ENCODE measurements at places on chromosomes 4 and X. TPM values are rescaled to one million over a fixed set of nuclear protein-coding genes. Genes with fewer than 3 reads are reported as not detected.

S100P gene
- not detected for total RNA-seq

ADH1A gene
- not detected for total RNA-seq

DNA sequence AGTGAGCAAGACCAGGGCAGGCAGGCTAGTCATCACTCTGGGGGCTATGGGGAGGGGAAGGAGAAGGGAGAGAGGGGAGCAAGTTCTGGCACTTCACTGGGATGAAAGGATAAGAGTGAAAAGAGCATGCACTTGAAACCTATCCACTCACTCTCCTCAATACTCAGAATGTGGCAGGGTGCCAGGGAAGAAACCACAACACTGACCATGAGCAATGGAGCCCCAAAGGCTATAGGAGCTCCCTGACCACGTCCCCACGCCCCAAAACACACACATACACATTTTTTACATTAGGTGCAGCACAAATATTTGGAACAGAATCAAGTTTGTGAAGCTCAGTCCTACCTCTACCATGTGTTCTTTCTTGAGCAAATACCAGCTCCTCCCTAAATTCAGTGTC is 132.2 kb downstream of the IDS start:
- no peak for DNase-seq

- no peak for DNase-seq
These were observed at the start of gene KLF8 for GRCh38 chrX:56232221-56233082. KLF8 (plus strand) TSS chrX:56232356; CDS start chrX:56233335, 979 bp downstream.

- peak; percentile 37 for DNase-seq
These were observed 55.1 kb downstream of the RAB40A start for GRCh38 chrX:103464072-103464773.

DNA sequence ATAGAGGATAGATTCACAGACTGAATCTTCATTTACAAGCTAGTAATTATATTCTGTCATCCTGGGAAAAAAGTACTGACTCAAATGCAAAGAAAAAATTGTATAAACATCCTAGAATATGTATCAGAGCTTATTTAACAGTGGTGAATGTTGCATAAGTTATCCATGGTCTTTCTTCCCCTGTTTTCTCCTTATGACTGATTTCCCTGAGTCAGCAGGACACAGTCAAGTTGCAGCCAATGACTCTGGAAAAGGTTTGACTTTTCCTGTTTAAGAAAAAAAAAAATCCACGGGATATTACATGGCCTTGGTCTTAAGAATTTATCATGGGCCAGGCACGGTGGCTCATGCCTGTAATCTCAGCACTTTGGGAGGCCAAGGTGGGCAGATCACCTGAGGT is 36.5 kb downstream of the INPP4B start:
- DNase-seq, result no peak

PCYT1B gene
- total RNA-seq, result 0.86 TPM

GBA3 gene
- not detected for total RNA-seq

DNA sequence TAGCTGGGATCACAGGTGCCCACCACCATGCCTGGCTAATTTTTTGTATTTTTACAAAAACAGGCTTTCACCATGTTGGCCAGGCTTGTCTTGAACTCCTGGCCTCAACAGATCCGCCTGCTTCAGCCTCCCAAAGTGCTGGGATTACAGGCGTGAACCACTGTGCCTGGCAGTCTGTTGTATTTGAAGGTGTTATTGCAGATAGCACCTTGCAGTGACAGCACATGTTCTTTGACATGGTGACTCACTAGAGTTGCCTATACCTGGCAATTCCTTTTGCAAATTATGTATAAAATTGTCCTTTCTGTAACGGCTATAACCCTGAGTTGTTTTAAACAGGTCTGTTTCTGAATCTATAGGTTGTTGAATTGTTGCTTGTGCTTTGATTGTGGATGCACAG is 7.9 kb downstream of the OGT start:
- DNase-seq, result no peak

All from fibroblast of villous mesenchyme (primary cell).